ENCODE measurements at places on chromosomes 7 and 10.

DNA sequence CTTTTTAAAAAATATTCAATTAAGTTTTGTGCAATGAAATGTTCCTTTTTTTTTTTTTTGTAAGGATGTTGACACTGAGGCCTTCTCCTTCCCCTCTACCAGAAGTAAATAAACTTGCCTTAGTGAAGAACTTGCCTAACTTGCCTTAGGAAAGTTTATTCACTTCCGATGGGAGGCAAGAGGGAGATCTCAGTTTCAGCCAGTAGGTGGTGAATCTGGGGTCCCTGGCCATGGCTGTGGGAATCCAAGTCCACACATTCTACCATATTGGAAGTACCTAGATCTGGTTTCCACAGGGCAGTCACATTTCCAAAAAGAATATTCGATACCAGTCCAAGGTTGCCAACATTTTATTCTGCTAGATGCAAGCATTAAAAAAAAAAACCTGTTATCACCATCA is 270.9 kb downstream of the CCSER2 start:
- DNase-seq: no peak

GRCh38 chr10:43623351-43623750 is 17.1 kb downstream of the ZNF485 start:
- DNase-seq: no peak

- DNase-seq: no peak
Measured at GRCh38 chr10:117861329-117861728, 185.4 kb downstream of the RAB11FIP2 start.

GRCh38 chr10:98295907-98296306 is 27.9 kb upstream of the LOXL4 start:
- DNase-seq: no peak

GRCh38 chr7:98229991-98230745 is 18.9 kb downstream of the BHLHA15 start:
- no peak for DNase-seq

DNA sequence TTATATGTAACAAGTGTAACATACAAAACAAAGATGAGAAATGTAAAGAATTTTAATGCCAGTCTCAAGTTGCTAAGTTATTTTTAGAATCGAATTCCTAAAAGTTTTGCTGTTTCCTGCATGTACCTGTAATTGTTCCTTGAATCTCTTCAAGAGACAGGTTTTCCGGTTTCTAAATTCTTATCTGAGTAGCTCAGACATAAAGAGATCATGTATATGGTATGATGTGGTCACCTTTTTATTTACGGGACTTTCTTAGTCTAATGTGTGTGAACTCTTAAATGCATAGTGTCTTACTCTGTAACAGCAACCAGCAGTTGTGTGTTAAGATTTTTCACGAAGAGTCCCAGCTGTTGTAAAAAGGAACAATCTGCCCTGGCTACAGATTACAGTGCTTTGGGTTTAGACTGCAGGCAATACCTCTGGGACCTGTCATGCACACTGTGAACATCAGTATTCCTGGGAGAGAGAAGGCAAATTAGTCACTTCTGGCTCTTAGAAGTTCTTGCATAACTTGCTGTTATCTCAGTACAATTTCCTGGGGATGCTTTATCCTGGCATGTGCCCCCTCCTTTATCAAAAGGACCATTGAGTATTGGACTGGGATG is 263.4 kb downstream of the BICC1 start:
- DNase-seq: no peak

- DNase-seq: no peak
Measured at GRCh38 chr7:157678501-157678900, 341.7 kb downstream of the DNAJB6 start.
